Effector memory CD8-positive, alpha-beta T cell (primary cell): ENCODE measurements at places on chromosomes 2 and 18.

- no peak for DNase-seq
Measured at GRCh38 chr2:225002656-225003045, 39.6 kb downstream of the DOCK10 start.

DNA sequence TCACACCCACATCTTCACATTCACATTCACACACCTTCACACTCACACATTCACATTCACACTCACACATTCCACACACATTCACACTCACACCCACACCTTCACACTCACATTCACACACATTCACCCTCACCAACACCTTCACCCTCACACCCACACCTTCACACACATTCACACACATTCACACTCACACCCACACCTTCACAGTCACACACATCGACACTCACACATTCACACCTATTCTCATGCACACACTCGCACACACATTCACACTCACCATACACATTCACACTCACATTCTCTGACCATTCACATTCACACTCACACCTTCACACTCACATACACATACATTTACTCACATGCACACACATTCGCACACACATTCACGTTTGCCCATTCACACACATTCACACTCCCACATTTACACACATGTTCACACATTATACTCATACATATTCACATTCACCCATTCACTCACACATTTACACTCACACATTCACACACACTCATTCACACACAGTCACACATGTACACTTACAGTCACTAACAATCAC lies 62.7 kb downstream of the BIN1 start:
- DNase-seq, result no peak

DNA sequence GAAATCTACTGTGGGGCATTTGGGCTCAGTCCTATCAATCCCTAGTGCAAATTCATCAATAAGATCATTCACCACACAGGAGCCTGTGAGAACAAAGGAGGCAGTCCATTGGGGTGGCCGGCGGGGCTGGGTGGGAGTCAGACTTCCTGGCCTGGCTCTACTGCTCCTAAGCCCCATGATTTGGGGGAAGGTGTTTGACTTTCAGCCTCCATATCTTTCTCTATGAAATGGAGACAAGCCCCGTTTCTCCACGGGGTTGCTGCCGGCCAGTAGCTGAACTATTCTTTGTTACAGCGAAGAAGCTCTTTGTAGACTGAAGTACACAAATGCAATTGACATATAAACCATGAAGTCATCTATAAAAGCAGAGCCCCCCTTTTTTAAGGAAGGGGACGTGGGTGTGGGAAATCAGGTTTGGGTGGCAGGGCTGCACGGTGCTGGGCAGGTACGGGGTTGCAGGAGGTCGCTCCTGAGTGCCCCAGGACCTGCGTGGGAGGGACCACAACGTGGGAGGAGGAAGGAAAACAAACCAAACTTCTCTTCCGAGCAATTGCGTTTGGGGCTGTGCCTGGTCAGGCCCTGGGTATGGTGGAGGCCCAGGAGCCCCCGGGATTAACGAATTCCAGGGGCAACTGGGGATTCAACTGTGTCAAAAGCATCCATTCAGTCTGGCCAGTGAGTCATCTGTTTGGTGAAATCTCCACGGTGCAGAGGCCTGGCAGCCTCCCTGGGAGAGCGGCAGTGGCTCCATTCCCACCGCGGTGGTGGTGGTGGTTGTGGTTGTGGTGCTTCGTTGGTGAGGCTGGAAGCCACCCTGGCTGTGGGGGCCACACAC lies 18.2 kb downstream of the FBLN7 start:
- DNase-seq, result no peak

DNA sequence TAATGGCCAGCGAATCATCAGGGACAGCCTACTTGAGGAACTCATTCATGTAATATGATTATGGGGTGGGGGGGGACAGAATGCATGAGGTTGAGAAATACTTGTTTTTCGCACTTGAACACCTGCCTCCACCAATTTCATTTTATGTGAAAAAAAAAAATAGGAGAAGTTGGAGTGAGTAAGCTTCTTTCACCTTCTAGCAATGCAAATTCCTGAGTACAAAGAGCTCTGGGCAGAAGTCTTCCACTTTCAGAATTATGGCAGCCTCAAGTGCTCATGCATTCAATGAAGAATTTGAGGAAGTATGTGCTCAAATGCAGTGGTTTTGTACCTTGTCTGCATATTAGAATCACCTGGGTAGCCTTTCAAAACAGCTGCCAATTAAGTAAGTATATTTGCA lies 40.1 kb upstream of the GPD2 start:
- no peak for DNase-seq

DNA sequence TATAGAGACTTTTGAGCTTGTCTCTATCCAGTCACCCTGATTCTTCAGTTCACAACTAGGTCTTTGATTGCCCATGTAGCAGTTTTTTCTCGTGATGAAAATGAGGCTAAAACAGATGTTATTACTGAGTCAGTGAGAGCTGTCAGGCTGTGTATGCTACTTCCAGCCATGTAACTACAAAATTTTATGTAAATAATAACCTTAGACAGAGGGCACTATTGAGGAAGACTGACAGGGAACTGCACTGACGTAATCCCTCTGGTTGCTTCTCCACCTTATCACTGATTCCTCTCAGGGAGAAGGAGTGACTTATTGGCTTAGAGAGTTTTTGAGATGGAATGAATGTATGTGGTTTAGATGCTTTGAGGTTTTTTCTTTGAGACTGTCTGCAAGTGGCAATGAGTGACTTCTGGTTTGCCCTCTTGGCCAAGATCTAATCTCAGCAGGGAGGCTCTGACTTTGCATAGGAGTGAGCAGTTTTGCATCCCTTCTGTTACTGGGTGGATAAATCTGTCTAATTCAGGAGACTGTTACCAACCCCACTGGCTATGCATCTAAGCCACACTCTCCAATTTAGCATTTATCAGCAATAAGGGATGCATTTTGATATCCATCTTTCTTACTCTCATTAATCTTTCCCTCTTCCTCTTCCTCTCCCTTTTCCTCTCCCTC lies 555.2 kb upstream of the FANCL start:
- DNase-seq, result no peak

GRCh38 chr2:119232666-119232993 lies 9.0 kb downstream of the STEAP3 start:
- DNase-seq, result no peak

GRCh38 chr2:10355471-10356438 lies 53.1 kb downstream of the HPCAL1 start:
- no peak for DNase-seq

GRCh38 chr2:12435430-12436222 lies 281.1 kb upstream of the TRIB2 start:
- DNase-seq, result no peak

DNA sequence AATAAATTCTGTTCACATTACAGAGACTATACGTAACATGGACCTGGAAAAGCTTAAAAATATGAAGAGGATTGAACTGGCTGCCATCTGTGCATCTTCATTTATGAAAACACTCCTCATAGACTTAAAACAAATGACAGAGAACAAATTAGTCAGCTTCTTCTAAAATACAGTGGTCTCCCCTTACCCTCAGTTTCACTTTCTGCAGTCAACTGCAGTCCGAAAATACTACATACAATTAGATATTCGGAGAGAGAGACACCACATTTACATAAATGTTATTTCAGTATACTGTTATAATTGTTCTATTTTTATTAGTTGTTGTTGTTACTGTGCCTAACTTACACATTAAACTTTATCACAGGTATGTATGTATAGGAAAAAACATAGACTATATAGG lies 6.5 kb downstream of the RNF103 start:
- no peak for DNase-seq

GRCh38 chr2:25617948-25618646 lies 55.3 kb downstream of the DTNB start:
- no peak for DNase-seq

GRCh38 chr18:36582988-36583745 lies 245.6 kb downstream of the TPGS2 start:
- no peak for DNase-seq

DNA sequence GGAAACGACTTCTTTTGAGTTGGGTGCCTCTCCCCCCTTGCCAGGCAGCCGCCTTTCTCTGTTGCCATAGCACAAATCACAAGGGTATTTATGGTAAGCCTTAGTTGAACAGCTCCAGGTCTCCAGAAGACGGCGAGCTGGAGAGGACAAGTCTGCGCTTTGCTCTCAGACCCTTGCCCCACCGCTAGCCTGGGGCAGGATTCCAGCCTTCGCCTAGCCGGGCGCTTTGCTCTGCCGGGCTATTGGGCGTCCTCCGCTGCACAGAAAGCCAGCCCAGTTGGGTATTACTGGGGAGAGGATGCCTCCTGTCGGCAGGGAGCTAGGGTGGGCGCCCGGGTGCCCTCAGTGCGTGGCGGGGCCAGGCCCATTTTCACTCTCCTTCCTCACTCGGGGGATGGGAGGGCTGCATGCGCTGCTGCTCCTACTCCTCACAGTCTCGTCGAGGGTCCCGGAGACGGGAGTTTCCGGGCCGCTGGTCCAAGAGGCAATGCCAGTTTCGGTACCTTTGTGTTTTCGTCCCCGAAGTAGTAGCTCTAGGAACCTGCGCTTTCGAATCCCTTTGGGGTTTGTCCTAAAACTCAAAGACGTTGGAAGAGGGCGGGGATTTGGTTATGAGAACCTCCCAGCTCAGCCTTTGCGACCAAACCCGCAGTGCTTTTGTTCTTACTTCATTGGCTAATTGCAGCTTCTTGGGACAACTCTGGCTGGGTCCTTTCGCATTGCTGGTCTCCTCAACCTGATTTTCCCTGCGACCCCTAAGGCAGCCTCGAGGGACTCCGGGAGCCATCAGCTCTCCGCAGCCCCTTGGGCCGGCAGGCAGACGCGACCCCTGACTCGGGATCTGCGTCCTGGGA lies 3.6 kb upstream of the DLX2 start:
- DNase-seq, result no peak

- DNase-seq, result no peak
Measured at GRCh38 chr2:241110607-241111439, 8.7 kb upstream of the MTERF4 start.

DNA sequence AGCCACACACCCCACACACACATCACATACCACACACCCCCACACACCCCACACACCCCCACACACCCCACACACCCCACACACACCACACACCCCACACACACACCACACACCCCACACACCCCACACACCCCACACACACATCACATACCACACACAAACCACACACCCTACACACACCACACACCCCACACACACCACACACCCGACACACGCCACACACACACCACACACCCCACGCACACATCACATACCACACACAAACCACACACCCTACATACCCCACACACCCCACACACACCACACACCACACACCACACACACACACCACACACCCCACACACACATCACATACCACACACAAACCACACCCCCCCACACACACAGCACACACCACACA lies 22.4 kb downstream of the TWIST2 start:
- no peak for DNase-seq

DNA sequence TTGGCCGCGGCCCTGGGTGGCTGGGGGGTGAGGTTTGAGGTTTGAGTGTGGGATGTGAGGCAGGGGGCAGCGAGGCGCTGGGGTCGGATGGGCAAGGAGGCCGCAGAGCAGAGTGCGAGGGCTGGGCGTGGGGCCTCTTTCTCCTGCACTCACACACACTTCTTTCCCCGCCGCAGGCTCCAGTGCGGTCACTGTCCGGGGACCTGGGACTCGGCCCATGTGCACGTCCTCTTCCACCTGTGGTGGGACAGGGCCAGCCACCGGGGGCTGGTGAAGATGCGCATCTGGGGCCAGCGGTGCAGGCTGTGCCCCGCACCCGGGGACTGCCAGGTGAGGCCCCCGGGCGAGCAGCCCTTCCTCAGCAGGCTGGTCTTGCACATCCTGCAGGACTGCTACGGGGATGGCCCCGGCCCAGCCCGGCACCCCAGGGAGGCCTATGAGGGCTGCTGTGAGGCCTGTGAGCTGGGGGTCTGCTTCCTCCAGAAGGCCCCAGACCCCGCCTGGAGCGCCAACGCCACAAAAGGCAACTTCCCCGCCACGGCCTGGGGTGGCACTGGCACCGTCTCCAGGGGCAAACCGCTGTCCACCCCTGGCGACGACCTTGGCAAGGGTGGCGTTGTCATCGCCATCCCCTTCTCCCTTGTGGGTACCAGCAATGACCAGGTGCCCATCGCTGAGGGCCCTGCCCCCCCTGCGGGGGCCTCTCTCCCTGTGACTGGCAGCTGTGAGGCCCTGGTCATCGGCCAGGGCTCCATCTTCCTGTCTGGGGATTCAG lies 2.2 kb downstream of the RTP5 start:
- no peak for DNase-seq

- no peak for DNase-seq
Measured at GRCh38 chr2:130870779-130871178, 34.1 kb downstream of the ARHGEF4 start.

DNA sequence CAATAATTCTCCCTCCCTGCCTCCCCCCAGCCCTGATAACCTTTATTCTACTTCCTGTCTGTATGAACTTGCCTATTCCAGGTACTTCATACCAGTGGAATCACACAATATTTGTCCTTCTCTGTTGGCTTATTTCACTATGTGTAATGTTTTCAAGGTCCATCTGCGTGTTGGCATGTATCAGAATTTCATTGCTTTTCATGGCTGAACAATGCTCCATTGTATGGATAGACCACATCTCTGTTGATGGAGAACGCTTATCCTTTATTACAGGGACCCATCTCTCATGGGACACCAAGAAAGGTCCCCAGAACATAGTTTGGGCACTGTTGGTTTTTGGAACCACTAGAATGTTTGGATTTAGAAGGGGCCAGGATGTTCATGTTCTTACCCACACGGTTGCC lies 40.2 kb downstream of the ATOH8 start:
- no peak for DNase-seq

DNA sequence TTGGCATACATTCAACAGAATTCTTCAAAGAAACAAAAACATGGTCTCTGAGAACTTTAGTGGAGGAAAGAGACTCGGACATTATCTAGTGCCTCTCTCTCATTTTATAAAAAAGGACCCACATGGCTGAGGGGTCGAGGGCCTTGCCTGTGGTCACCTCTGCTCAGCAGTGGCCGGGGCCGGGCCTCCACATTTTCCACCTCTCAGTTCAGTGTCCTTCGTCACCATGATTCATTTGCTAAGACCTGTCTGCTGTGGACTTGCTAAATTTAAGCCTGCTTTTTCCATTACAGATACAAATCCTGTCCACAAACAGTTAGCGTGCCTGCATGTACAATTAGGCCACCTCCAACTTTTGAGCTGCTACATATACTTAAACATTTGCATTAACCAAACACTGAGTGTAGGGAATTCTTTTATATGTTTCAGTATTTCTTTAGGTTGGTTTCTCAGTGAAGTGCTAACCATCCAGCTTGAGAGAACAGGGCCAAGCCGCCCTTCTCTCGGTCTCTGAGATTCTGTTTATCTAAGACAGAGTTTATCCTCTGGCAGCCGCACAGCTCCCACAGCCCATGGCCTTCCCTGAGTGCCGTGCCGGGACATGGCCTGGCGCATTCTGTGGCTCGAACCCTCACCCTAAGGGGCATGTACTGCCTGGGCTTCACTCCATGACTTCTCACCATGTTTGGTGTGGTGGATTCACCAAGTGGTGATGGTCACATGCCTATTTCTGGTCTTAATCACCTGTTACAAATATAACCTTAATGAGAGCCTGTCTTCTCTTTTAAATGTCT lies 46.2 kb downstream of the COA5 start:
- no peak for DNase-seq

GRCh38 chr2:20326163-20326780 lies 24.4 kb downstream of the PUM2 start:
- peak; percentile 43 for DNase-seq

GRCh38 chr2:170973225-170973491 lies 44.1 kb downstream of the GORASP2 start:
- DNase-seq, result no peak

- DNase-seq, result no peak
Measured at GRCh38 chr2:190683802-190684201, 34.9 kb downstream of the NAB1 start.

GRCh38 chr2:178899656-178900055 lies 92.4 kb upstream of the TTN start:
- DNase-seq, result no peak

- no peak for DNase-seq
Measured at GRCh38 chr18:41714872-41715271, 240.2 kb upstream of the PIK3C3 start.
